ENCODE measurements at places on chromosomes 11 and 22. TPM values are rescaled to one million over a fixed set of nuclear protein-coding genes. Genes with fewer than 3 reads are reported as not detected.
A peak's percentile ranks its signal among the peaks of the same experiment; 100 is the strongest.

GRCh38 chr11:22666325-22666687 is at the start of gene GAS2:
TSS of gene GAS2 (plus strand) at chr11:22666611. CDS start at chr11:22674870, 8,259 bp downstream.
- no peak for ATAC-seq

GRCh38 chr11:1256257-1257045 is 33.6 kb downstream of the MUC5B start:
- no peak for ATAC-seq

The POU2AF2 gene
- total RNA-seq = not detected

The TRIM21 gene
- total RNA-seq = 26.5 TPM

DNA sequence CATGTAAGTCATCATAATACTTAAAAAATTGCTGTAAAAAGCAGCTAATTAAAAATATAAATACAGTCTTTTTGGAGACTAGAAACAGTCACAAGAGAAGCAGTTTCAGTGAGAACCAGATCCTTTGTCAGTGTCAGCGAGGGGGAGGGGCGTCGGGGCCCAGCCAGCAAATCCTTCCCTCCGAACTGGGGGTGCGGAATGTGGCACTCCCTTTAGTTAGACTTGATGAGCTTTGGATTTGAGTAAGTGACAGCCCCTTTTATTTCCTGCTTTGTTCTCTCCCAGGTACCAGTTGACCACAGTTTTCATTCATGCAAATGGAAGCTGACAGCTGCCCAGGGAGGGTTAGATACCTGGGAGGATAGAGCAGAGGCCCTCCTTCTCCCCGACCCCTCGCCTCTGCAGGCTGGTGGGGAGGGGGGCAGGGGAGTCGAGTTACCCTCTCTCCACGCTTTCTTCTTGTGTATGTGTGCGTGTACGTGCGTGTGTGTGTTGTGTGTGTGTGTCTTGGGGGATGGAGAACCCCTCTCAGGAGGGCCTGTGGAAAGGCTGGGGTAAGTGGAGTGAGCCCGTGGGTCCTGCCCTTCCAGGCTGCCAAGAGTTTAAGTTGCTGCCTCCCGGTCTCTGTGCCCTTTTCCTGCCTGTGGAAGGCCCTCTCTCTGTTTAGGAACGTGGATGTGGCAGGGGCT is 38.3 kb downstream of the PTPRJ start:
- peak; percentile 0 for ATAC-seq

Measured in activated T-helper 17 cell treated with anti-CD3 and anti-CD28 coated beads, Interleukin-2, amount 50 U/mL, for 72 hours (primary cell).